Right ventricle myocardium inferior (tissue), 1 donor: ENCODE measurements at places on chromosomes 2 and 18.

DNA sequence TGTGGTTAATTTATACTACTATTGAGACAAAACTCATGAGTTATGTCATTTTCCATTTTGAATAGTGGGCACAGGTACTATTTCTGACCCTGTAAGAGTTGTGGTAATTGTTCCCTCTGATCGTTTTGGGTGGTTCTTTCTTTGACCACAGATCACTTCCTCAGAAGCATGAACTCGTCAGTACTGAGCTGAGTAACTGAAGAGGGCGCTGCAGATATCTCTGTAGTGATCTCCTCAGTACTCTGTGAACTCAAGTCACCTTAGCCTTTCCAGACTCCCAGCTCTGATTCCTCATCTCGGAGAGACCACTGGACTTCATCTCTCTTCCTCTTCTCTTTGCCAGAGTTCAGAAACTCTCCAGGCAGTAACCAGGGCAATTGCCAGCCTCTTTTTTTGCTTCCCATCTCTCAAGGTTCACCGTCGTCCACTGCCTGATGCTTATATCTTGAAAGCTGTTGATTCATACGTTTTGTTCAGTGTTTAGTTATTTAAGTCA lies 9.4 kb upstream of the IL1RL1 start:
- no peak for DNase-seq

GRCh38 chr2:196286821-196287220 lies 115.4 kb upstream of the STK17B start:
- no peak for DNase-seq

GRCh38 chr2:241445426-241445825 lies 63.0 kb downstream of the STK25 start:
- DNase-seq: no peak

DNA sequence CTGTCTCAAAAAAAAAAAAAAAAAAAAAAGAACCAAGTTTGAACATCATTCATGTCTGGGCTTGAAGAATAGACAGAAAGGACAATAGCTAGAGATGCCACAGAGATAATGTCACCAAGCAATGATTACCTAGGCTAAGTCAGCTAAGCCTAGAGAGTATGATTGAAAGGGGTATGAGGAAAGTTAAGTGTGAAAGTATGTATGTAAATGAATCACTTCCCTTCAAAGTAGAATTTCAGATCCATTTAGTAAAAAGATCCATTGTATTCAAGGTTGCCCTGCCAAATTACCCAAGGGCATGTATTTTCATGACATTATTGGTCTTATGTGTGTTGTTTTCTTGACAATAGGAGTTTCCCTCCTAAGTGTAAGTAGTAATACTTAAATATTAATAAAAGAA lies 34.1 kb upstream of the SLC39A10 start:
- DNase-seq: no peak

DNA sequence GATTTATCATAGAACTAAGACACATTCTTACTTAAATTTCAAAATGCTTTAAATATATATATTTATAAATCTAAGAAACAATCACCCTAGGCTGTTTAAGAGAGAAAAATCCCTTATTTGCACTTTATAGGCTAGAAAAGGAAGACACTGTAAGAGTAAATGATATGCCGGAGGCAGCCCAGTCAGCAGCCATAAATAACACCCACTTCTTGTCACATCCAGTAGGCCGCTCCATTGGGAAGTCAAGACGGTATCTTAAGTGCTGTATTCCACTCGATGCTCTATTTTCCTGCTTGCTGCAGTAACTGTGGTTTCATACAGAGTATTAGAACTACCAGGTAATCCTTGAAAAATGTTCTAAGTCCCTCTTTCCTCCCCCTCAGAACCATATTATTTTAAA lies 57.9 kb downstream of the ABCA12 start:
- no peak for DNase-seq

DNA sequence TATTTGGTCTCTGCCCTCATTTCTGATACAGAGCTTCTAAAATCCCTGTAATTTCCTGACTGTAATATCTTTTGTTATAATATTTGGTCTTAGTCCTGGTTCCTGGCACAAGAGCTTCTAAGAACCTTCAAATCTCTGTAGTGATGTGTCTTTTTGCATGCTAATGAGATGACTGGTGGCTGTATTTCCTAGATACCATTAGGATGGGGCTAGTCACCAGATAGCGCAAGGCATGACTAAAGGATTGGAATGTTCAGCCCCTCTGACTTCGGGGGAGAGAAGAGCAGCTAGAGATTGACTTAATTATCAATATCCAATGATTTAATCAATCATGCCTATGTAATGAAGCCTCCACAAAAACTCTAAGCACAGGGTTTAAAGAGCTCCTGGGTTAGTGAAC lies 620.8 kb upstream of the ACVR2A start:
- DNase-seq: no peak

DNA sequence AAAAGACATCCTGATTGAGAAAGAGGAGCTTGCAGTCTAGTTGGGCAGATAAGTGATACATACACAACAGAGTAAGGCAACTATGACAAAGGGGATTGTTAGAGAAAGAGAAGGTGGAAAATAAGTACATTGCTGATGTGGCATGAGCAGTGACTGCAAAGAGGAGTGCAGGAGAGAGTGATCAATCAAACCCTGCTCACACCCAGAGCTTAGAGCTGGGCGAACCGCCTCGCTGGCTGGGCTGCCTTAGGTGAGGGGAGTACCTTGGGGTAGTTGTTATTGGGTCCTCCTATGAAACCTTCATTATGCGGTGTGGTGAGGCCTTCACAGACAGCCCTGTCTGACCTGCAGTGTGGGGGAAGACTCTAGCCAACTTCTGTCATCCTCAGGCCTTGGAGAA lies 161.7 kb downstream of the FHOD3 start:
- DNase-seq: no peak

DNA sequence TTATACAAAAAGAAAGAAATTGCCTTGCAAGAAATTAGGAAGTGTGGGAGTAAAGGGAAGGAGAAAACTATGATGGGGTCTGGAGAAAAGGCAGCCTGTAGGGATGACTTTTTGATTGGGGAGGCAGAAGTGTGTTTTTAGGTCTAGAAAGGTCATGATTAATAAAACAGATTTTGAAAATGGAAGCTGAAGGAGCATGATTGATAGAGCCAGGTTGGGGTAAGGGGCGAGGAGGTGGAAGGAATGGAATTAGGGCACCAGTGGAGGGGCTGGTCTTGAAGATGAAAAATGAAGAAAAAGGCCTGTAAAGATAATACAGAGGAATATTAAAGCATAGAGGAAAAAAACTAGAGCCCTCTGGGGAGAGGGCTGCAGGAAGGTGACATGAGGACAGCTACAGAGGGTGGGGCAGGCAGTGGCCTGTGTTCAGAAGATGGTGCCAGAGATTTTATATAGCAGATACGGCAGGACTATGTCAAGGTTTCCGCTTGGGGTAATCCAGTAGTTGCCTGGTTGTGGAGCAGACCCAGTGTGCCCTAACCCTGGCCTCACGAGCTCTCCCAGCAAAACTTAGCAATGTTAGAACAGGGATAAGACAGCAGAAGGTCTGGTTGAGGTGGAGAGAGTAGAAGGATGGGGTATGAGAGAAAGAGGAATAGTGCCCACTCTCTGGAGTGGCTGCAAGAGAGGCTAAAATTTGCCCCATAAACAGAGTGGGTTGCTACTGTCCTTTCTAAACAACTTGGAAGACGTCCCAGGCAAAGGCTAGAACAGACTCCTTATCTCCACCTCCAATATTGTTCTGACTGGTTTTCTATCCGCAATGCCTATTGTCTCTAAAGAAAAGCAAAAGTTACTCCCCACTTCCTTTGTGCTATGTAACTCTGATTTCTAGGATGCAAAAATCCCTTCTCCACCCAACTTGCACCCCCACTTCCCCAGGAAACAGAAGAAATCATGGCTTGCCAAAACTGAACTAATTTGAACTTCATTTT lies 287.3 kb downstream of the AGPS start:
- DNase-seq: no peak

GRCh38 chr2:207676827-207677354 lies 34.5 kb upstream of the CCNYL1 start:
- no peak for DNase-seq

DNA sequence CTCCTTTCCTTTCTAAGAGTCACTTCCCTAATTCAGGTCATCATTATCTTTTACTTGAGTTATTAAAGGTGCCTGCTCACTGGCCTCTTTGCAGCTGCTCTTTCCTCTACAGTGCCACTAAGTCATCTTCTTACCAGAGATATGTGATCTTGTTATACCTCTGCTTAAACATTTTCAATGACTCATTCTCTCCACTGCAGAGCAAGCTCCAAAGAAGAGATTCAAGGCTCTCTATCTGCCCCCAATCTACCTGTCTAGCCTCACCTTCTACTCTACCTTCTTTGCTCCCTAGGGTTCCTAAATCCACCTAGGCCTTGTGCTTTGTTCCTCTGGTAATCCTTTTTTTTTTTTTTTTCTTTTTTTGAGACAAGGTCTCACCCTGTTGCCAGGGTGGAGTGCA lies 3.1 kb downstream of the ARHGEF33 start:
- DNase-seq: no peak

GRCh38 chr2:46842876-46843275 lies 72.7 kb downstream of the MCFD2 start:
- DNase-seq: no peak
